ENCODE measurements at places on chromosomes 3 and 15.

GRCh38 chr3:13008155-13008995 lies 64.9 kb downstream of the IQSEC1 start:
- DNase-seq: no peak

DNA sequence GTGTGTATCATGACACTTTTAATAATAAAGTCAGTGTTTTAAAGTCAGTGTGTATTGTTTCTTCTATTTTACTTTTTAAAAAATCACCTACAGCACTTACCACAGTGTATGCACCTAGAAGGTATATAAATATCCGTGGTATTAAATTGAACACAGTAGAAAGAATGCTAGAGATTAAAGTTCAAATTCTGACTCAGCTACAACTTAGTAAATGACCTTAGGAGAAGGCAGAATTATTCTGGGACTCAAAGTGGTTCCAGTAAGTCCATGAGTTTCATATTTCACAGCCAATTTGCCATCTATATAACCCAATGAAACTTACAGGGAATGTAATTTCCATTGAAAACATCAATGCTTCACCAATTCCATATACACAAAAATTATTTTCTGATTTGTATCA lies 52.7 kb upstream of the MAP4 start:
- DNase-seq: no peak

- no peak for DNase-seq
Measured at GRCh38 chr15:44009038-44009437, 182.2 kb downstream of the WDR76 start.

- no peak for DNase-seq
Measured at GRCh38 chr3:83189634-83190033, 1428.2 kb upstream of the GBE1 start.

GRCh38 chr15:50024281-50024680 lies 94.8 kb downstream of the ATP8B4 start:
- DNase-seq: no peak

GRCh38 chr3:188230962-188231361 lies 77.0 kb downstream of the LPP start:
- no peak for DNase-seq

DNA sequence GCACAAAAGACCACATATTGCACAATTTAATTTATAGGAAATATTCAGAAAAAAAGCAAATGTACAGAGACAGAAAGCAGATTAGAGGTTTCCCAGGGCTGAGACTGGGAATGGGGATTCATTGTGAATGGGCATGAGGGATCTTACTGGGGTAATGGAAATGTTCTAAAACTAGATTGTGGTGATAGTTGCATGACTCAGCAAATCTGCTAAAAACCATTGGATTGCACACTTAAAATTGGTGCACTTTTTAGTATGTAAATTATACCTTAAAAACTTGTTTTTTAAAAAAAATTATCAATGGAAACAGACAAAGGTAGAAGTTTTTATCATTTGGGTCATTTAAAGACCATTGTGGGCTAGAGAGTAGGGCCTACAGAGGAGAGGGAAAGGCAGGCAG lies 230.6 kb downstream of the IL5RA start:
- DNase-seq: no peak

- DNase-seq: no peak
Measured at GRCh38 chr15:74316141-74316540, 51.3 kb downstream of the CYP11A1 start.

- DNase-seq: no peak
Measured at GRCh38 chr15:80732818-80733217, 37.7 kb downstream of the ABHD17C start.

DNA sequence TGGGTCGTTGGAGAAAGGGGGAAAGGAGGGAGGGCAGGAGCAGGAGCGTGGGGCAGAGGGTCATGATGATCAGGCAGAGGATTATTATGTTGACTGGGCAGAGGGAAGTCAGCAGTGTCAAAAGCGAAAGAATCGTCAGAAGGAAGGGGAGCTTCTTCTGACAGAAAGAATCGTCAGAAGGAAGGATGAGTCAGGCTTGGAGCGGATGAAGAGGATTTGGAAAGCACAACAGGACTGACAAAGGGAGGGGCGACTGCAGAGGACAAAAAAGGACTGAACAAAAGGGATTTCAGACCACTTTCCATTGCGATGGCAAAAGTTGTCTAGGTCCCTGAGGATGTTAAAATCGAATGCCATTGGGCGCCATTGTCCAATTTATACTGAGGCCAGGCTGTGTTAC lies 1053.5 kb downstream of the SI start:
- DNase-seq: no peak

GRCh38 chr3:159859836-159860235 lies 128.8 kb upstream of the IL12A start:
- no peak for DNase-seq

GRCh38 chr3:45646051-45646585 lies 43.1 kb upstream of the SACM1L start:
- DNase-seq: no peak

DNA sequence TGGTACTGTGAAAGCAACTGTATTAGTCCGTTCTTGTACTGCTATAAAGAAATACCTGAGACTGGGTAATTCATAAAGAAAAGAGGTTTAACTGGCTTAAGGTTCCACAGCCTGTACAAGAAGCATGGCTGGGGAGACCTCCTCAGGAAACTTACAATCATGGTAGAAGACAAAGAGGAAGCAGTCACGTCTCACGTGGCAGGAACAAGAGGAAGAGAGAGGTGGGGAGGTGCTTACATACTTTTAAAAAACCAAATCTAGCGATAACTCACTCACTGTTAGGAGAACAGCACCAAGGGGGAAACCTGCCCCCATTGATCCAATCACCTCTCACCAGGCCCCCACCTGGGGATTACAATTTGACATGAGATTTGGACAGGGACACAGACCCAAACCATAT lies 48.9 kb downstream of the IQGAP1 start:
- no peak for DNase-seq

DNA sequence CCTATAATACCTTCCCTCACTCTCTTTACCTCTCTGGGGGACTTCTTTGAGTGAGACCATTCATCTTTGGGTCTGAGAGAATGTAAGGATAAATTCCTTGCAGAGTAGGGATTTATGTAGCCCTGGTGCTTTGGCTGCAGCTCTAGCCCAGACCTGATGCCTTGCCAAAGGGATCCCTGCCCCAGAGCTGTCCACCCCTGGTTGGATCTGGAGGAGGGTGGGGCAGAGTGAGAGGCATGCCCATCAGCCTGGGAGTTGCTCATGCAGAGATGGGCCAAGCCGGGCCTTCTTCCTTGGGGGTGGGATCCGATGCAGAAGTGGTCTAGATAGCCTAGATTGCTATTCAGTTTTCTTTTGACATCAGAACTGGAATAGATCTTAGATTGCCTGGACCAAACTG lies 31.5 kb downstream of the RTP1 start:
- DNase-seq: no peak

GRCh38 chr15:68775671-68776476 lies 44.8 kb downstream of the ANP32A start:
- no peak for DNase-seq

DNA sequence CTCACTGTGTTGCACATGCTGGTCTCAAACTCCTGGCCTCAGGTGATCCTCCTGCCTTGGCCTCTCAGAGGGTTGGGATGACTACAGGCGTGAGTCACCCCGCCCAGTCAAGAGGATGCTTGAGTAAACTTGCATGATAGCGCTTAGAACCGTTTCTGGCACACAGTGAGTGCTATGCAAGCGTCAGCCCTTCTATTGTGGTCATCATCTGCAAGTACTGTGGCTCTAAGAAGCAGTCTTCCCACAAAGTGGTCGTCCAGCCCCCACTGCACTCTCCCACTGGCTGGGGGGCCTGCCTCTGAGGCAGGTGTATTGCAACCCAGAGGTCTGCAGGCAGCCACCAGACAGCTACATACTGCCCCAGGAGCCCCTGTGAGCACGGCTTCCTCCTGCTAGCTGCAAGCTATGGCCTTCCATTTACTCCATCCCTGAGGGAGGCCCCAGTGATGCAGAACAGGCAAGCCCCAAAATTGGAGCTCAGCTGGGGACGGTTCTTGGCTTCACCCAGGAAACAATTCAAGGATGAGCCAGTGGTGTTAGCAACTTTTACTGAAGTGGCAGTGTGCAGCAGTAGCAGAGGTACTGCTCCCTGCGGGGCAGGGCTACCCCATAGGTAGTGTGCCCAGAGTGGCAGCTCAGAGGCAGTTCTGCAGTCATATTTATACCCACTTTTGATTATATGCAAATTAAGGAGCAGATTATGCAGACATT lies 95.4 kb downstream of the LSM3 start:
- no peak for DNase-seq

- no peak for DNase-seq
Measured at GRCh38 chr3:40763807-40764206, 239.0 kb downstream of the ZNF621 start.

DNA sequence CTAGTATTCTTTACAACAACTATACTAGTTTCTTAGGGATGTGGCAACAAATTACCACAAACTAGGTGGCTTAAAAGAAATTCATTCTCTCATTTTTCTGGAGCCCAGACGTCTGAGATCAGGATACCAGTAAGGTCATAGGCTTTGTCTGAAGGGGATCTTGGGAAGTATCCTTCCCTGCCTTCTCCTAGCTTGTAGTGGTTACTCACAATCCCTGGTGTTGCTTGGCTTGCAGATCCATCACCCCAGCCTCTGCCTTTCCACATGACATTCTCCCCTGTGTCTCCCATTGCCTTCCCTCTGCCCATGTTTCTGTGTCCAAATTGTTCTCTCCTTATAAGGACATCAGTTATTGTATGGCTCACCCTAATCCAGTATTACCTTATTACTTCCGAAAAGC lies 24.3 kb upstream of the CLDN1 start:
- no peak for DNase-seq

DNA sequence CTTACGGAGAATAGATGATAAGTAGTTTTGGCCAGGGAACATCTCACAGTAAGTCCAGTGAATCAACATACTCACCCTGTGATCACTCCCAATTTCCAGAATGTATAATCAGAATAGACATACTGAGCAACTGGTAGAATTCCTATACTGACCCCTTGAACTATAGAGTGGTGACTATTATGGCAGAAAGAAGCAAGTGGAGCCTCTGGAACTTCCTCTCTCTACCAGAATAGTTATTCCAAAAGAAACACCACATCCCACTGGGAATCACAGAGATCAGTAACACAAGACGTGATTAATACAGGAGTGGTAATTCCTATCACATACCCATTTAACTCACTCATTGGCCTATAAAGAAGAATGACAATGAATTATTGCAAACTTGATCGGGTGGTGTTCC lies 50.1 kb upstream of the TRIM42 start:
- DNase-seq: no peak

DNA sequence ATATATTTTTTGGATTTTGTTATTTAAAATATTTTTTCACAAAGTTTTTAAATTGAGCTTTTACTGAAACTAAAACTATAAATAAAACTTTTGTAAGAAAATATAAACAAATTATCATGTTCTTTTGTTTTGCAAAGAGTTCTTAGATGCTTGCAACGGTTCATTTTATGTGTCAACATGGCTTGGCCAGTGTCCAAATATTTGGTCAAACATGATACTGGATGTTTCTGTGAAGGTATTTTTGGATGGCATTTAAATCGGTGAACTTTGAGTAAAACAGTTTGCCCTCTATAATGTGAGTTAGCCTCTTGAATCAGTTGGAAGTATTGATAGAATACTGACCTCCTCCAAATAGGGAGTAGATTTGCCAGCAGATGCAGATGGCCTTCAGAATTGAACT lies 612.6 kb upstream of the NECTIN3 start:
- no peak for DNase-seq

GRCh38 chr3:65952842-65953241 lies 85.9 kb downstream of the MAGI1 start:
- DNase-seq: no peak

DNA sequence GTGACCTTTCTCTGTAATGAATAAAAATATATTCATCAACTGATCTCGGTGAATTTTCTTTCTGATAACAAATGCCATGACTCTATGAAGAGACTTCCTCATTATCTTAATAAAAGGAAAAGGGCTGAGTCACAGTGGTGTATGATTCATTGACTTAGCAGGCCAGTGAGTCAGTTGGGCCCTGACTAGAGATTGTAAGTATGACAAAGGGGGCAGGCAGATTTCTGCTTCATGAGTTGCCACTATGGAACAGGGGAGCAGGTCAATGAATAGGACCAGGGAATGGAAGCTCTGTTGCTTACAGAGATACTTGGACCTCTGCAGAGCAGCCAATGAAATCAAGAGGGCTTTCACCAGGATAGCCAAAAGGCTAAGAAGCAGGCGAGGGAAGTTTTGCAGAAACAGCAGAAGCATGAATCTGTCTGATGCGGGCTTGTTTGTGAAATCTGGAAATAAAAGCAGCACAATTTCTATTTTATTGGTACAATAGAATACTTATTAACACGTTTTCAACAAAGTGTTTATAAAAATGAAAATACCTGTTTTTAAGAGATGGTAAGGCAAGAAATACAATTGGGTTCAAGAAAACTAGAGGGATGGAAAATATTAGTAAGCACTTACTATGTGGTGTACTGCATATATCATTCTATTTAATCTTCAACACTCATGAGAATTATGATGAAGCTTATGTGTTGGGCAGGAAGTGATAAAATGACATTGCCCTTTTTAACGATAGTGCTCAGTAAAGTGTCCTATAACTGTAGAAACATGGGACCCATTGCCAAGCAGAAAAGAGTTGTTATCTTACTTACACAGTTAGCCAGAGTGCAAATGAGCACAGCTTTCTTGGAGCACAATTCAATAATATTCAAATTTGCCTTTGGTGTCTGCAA lies 169.8 kb upstream of the MYRIP start:
- no peak for DNase-seq

- DNase-seq: no peak
Measured at GRCh38 chr3:194575484-194576210, 57.6 kb downstream of the TMEM44 start.

- no peak for DNase-seq
Measured at GRCh38 chr3:59001675-59002074, 48.1 kb downstream of the CFAP20DC start.

DNA sequence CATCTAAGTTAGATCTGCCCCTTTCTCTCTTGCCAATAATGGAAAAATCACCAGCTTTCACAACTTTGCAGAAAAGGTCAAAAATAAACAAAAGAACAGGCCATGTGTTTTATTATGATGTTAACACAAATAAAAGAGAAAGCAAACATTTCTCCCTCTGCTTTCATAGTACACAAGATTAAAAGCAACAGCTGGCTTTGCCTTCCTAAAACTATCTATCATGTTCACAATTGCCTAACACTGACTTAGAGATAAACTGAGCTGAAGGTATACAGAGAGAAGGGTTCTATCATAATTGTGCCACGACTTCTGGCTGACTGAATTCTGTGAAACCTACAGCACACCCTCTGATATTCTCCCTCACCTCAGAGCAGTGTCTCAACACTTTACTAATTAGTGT lies 29.4 kb downstream of the AADAC start:
- no peak for DNase-seq

GRCh38 chr3:117545484-117545883 lies 835.9 kb downstream of the TUSC7 start:
- no peak for DNase-seq

DNA sequence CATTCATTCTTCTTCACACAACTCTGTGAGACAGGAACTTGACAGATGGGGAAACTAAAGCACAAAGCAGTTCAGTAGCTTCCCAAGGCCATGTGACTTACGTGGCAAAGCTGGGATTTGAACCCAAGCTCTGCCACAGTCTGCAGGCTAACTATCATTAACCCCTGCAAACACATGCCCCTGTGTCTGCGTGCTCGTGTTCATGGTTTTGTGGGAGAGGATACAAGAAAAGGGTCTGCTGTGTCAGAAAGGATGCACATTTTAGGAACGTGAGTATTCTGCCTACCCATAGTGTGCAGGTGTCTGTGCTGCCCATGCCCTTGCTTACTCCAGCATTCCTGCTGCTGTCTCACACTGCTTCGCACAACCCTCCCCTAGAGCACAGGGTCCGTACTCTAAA lies 137.0 kb downstream of the CHDH start:
- DNase-seq: no peak

- no peak for DNase-seq
Measured at GRCh38 chr3:104385421-104385820, 981.3 kb upstream of the ALCAM start.

Data from activated CD8-positive, alpha-beta memory T cell treated with anti-CD3 and anti-CD28 coated beads for 1 hour (primary cell).